Stimulated activated CD8-positive, alpha-beta memory T cell treated with anti-CD3 and anti-CD28 coated beads, Interleukin-2, amount 100 ng/mL, for 1 hour (primary cell): ENCODE measurements at places on chromosomes 16 and 17.

GRCh38 chr17:63019138-63019873 lies 53.3 kb downstream of the TANC2 start:
- no peak for DNase-seq

DNA sequence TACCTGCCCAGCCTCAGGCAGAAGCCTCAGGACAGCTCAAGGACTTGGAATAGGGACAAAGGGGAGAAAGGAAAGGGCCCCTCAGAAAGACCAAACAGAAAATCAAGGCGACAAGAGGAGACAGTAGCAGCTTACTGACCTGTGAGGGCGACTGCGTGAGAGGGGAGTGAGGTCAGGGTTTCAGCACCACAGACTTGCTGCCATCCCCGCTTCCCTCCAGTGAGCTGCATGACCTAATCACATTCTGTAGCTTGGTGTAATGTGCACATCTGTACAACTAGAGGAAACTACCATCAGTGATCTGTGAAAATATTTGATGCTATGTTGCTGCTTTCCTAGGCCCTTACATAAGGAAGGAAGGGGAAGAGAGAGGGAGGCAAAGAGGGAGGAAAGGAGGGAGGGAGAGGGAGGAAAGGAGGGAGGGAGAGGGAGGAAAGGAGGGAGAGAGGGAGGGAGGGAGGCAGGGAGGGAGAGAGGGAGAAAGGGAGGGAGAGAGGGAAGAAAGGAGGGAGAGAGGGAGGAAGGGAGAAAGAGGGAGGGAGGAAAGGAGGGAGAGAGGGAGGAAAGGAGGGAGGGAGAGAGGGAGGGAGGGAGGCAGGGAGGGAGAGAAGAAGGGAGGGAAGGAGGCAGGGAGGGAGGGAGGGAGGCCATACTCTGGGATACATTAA lies 404.9 kb upstream of the CDH5 start:
- DNase-seq = no peak

- DNase-seq = no peak
Observed at GRCh38 chr17:46841561-46842379, 9.6 kb upstream of the WNT9B start.

- DNase-seq = no peak
Observed at GRCh38 chr16:11252482-11252931, 3.5 kb downstream of the SOCS1 start.

GRCh38 chr17:27977751-27978688 lies 64.5 kb upstream of the NLK start:
- no peak for DNase-seq

GRCh38 chr17:13599864-13600263 lies 1.9 kb downstream of the HS3ST3A1 start:
- DNase-seq = no peak

DNA sequence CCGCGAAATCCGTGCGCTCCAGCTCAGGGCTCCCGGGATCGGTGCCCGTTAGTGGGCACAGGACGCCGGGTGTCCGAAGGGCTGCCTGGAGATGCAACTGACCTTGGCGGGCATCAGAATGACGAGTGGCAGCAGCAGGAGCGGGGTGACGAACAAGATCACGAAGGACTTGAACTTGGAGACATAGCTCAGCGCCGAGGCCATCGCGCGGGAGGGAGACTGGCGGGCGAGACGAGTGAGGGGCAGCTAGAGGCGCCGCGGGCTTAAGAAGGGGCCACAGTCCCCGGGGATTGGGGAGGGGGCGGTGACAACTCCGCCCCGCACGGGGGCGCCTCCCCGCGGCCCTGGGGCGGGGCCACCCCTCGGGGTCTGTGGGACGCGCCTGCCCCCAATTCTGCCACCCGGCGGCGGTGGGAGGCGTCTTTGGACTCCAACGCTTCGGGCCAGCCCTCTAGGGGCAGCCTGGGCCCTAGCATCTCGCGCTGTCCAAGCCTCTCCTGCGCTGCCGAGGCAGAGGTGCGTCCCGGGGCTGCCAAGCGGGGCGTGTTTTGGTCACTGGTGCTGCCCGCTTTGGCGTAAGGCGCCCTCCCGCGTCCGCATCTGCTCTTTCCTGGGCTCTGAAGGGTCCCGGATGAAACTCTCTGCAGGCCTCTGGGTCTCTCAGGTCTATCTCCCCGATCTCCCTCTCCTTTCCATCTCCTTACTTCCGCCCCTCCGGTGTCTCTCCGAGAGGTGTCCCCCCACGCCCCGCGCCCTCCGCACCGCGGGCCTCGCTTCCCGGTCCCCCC lies at the start of gene SLC13A5:
SLC13A5 (minus strand) TSS at position 240 of the 788 bp plus-strand sequence; CDS start at position 204, 36 bp downstream.
- DNase-seq = no peak

DNA sequence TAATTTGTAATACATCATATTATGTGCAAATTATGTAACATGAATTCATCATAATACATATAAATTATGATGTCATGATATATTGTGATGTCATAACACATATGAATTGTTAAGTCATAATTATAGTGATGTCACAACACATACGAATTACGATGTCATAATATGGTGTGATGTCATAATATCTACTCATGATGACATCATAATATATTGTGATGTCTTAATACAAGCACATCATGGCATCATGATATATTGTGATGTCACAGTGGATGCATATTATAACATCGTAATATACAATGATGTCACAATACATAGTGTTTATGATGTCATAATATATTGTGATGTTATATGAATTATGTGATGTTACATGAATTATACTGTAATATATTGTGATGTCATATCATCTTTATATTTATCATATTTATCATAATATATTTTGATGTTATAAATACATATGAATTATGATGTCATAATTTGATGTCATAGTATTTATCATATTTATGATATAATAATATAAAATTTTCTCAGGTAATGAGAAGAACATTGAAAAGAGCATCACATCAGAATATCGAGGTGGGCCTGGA lies 1793.0 kb downstream of the TP53TG3F start:
- no peak for DNase-seq

- no peak for DNase-seq
Observed at GRCh38 chr17:56891751-56892150, 22.1 kb downstream of the TRIM25 start.

- DNase-seq = no peak
Observed at GRCh38 chr16:23861874-23862273, 26.1 kb downstream of the PRKCB start.

- DNase-seq = no peak
Observed at GRCh38 chr17:56148333-56148732, 4.9 kb upstream of the ANKFN1 start.

- DNase-seq = no peak
Observed at GRCh38 chr17:81428121-81428515, 32.9 kb downstream of the BAHCC1 start.

DNA sequence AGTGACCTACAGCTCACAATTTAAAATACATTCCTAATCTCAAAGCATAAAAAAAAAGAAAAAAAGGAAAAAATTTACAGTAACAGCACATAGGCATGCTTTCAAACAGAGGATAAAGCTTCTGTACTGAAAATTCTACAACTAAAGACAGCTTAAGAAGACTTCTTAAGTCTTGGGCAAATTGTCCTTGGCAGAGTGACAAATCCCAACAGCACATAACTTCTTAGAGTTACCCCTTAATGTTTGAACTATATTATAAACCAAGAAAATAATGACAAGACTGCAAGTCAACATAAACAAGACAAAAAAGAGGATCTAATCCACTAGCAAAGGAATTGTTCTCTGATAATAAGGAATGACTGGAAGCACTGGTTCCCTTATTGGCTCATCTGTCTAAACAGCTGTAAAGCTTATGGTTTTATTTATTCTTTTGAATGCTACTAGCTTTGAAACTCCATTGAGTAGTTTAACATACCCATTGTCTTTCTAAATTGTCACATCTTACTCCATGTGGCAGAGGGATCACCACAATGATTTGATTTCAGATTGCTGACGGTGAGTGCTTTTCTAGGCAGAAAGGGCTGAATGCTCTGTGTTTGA lies 1576.8 kb upstream of the GOT2 start:
- DNase-seq = no peak

DNA sequence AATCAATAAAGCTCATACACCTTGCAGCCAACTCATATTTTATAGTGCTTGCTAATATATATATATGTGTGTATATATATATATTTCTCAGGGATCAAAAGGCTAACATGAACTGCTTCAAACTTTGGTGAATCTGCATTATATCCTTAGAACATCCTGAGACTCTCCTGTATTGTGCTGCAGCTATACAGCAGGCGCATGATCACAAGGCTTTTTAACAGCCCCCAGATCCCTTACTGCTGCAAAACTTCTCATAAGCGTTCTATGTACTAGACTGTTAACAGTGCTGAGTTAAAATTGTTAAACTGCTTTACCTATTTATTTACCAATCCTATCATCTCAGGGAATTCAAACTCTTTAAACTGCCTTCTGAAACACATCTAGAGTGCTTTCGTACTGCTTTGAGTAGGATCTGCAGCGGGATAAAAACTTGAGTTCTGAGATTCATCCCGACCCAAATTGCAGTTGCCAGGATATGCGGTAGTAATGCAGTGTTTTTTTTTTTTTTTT lies 1.3 kb downstream of the GPATCH8 start:
- no peak for DNase-seq

- no peak for DNase-seq
Observed at GRCh38 chr16:79188115-79188738, 412.3 kb downstream of the MAF start.

DNA sequence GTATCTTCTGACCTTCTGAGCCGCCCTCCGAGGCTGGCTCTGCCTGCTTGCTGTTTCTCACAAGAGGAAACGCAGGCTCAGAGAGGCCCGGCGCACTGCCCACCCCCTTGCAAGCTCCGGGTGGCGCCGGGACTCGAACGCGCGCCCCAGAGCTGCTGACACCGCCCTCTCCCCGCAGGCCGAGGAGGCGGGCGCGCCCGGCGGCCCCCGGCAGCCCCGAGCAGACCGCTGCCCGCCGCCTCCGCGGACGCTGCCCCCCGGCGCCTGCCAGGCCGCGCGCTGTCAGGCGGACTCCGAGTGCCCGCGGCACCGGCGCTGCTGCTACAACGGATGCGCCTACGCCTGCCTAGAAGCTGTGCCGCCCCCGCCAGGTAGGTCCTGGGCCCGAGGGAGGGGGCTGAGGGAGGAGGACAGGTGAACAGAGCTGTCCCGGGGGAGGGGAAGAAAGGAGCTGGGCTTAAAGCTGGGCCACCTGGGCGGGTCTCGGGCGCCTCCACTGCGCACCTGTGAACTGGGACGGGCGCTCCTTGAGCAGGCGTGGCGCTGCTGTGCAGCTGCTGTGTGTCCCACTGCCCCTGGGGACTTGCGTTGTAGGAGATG lies 18.2 kb downstream of the WFDC1 start:
- DNase-seq = no peak

GRCh38 chr16:13084331-13084730 lies 182.9 kb downstream of the SHISA9 start:
- DNase-seq = no peak

- no peak for DNase-seq
Observed at GRCh38 chr17:246226-246625, 64.8 kb upstream of the DOC2B start.

DNA sequence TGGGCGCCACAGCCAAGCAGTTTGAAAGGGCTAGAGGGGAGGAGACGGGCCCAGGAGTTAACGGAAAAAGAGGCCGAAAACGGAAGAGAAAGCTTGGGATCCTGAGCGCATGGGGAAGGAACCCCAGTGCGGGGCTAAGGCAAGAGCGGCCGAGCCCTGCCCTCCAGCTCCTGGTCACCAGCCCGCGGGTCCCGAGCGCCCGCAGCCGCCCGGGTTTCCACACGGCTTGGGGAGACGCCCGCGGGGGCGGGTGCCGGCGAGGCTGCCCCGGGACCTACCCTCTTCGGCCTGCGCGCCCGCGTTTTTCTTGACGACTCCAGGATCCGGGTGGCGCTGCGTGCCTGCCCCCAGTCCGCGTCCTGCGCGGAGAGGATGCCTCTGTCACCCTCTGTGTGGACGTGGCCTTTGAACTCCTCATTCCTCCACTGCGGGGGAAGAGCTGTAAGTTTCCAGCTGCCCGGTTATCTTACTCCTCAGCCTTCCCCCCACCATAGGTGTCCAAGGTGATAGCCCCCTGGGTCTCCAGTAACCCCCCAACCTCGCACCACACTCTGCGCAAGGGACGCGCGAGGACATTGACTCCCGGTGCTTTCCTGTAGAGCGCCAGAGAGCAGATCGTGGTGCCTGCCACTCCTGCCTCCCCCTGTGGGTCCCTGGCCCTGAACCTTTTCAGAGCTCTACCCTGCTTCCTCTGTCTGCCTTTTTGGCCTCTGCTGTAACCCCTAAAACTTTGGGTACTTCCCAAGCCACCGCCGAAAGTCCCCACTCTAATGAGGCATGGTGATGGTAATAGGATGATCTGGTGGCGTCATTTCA lies 1.7 kb upstream of the CDH11 start:
- no peak for DNase-seq

DNA sequence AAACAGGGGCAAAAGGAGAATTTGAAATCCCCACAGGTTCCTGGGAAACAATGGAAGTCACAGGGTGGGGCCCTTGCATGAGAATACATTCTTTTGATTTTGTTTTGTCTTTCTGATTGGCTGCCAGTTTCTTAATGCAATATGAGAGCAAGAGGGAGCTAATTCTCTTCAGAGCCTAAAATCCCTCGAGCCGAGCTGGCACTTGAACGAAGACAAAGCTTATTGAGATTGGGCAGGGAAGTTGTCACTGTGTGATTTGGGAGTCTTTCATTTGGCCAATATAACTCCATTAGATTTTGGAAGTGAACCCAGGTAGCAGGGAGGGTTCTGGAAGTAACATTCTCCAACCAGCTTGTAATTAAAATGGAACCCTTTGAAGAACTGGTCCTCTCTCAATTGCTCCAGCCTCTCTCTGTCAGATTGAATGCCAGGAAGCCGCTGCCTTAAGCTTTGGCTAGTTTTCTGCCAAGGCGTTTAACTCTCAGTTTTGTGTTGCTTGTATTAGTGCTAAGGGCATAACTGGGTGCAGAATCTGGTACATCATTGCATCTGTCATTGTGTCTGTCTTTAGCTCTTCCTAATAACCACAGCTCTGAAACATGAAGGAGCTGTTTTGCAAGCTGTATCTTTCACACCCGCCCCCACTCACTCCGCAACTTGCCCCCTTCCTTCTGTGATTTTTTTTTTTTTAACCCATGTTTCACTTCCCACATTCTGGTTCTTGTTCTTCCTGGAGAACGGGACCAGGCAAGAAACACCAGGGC lies 272.0 kb downstream of the MAF start:
- no peak for DNase-seq

GRCh38 chr16:2977440-2977839 lies 2.8 kb downstream of the PKMYT1 start:
- DNase-seq = no peak

DNA sequence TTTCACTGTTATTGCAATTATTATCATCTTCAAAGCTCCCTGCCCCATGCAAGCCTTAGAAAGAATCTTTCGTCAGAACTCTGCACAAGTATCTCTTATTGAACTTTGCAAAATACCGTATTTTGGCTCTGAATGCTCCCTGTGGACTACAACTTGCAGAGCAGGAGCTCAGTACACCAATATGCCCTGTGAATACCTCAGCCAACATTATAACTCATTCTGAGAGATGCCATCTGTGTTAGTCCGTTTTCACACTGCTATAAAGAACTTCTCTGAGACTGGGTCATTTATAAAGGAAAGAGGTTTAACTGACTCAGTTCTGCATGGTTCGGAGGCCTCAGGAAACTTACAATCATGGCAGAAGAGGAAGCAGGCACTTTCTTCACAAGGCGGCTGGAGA lies 87.2 kb upstream of the XYLT1 start:
- DNase-seq = no peak

GRCh38 chr17:75614556-75615270 lies 18.5 kb upstream of the SMIM5 start:
- no peak for DNase-seq
